ENCODE measurements at places on chromosomes 7 and 10.

DNA sequence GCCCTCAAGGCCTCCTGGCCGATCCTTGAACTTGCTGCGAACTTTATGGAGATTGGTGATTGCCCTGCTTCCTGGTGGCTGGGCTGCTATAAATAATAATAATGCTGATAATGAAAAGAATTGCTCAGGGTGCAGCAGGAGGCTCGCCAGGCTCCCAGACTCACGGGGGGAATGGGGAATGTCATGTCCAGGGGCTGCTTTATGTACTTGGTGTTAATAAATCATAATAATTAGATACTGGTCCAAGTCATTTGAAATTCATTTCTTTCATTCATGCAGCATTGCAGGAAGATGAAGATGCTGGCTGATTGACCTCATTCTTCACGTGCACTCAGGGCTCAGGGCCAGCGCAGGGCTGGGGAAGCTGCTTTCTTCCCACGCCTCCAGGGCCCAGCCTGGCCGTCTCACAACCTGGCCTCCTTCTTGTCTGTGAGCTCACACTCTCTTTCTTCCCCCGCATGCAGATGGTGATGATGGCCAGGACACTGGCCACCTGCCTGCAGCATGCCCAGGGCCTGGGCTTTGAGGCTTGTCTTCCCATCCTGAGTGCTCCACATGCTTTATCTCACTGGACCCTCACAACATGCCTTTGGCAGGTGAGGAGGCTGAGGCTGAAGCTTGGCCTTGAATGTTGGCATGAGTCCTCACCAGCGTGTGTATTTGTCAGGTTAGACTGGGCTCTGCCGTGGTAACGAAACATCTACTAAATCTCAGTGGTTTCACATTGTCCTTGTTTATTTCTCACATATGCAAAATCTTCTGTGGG is 138.4 kb upstream of the TNS3 start:
- no peak overlapping the region for H3K27ac ChIP-seq
- H3K4me3 ChIP-seq: no peak overlapping the region
- no peak for DNase-seq
- H3K36me3 ChIP-seq: no peaks in the 10 kb centered on the region
- no peaks in the 10 kb centered on the region for H3K27me3 ChIP-seq

DNA sequence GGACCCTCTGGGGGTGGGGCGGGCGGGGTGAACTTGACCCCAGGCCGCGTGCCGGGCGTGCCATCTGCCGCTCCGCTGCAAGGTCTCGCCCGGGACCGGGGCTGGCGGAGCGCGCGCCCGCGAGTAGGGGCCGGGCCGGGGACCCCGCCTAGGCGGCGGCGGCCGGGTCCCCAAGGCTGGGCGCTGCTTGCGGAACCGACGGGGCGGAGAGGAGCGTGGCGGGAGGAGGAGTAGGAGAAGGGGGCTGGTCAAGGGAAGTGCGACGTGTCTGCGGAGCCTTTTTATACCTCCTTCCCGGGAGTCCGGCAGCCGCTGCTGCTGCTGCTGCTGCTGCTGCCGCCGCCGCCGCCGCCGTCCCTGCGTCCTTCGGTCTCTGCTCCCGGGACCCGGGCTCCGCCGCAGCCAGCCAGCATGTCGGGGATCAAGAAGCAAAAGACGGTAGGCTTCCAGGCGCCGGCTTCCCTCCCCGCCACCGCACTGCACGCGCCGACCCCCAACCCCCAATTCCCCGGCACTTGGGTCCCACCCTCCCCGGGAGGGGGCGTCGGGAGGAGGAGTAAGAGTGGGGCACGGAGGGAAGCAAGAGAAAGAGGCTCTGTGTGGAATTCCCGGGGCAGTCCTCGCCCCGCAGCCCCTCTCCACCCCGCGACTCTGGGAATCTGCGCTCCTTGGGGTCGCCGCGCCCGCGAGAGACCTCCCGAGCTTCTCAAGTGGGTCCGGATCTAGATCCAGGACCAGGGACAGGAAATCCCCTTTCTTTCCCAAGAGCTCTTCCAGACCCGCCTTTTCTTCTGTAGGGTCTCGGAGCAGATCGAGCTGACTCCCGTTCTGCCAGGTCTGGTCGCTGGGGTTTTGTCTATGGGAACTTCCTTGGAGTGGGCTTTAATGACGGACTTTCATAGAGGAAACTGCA is at the start of gene PAPSS2:
Gene PAPSS2, plus strand, starts transcription at position 308 of the 913 bp plus-strand sequence. Its CDS starts 104 bp downstream, at position 412.
- no peak within 1 kb of the TSS for H3K27ac ChIP-seq
- no peaks in the 10 kb centered on the region for H3K36me3 ChIP-seq
- H3K4me3 ChIP-seq: peak within 1 kb of the TSS; percentile 73
- H3K4me1 ChIP-seq: peaks cover 6% of the 10 kb centered on the region
- DNase-seq: peak; percentile 31

DNA sequence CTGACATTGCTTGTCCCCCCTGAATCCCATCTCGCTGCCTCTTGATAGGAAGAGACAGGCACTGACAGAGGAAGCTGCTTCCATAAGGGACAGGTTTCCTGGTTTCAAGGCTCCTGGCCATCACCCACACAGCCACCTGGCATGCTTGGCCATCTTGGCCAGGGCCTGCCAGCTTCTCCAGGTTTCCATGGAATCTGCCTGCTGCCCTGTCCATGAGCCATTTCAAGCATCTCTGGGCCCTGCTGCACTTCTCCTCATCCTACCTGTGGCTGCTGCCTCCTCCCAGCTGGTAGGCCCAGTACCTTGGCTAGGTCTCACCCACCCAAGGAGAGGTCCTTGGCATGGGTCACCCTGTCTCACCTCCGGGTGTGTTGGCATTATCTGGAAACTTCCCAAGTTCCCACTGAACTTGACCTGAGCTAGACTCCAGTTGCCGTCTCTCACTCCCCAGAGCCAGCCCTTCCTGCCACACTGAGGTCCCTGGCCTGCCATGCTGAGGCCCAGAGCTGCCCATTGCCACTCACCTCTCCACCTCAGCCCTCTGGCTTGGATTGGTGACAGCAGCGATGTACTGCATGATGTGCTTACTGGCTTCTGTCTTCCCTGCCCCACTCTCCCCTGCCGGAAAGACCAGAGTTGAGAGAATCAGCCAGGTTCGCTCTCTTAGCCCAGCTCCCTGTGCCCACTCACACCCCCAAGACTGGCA is 2.6 kb downstream of the MYO1G start:
- peaks cover 64% of the 10 kb centered on the region for H3K4me1 ChIP-seq
- H3K27ac ChIP-seq: peak overlapping the region; percentile 85
- peak overlapping the region; percentile 100 for H3K4me3 ChIP-seq
- H3K36me3 ChIP-seq: peaks cover 64% of the 10 kb centered on the region
- no peak for DNase-seq

DNA sequence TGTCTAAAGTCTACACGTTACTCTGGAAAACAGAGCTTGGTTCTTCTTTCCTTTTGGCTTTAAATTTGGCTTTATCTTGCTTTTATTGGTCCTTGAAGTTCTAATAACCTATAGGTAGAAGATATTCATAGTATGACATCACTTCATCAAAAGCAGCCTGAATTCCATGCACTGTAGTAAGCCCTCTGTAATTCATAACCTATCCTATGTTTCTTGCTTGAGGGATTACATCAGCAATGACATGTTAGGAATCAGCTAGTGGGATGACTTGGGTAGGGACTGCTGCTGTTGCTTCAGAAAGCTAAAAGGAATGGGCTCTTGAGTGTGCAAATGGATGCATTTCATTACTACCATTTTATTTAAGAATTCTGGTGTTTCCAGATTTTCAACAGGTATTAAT is 184.9 kb downstream of the PTEN start:
- peaks cover 6% of the 10 kb centered on the region for H3K4me1 ChIP-seq
- H3K36me3 ChIP-seq: no peaks in the 10 kb centered on the region
- no peak overlapping the region for H3K27ac ChIP-seq
- no peak overlapping the region for H3K4me3 ChIP-seq
- no peak for DNase-seq
- H3K27me3 ChIP-seq: no peaks in the 10 kb centered on the region

GRCh38 chr10:46239993-46240683 is 46.7 kb upstream of the ANTXRL start:
- no peaks in the 10 kb centered on the region for H3K27me3 ChIP-seq
- H3K36me3 ChIP-seq: peaks cover 26% of the 10 kb centered on the region
- DNase-seq: peak; percentile 0
- H3K27ac ChIP-seq: no peak overlapping the region
- no peak overlapping the region for H3K4me3 ChIP-seq
- peaks cover 12% of the 10 kb centered on the region for H3K4me1 ChIP-seq

- peaks cover 50% of the 10 kb centered on the region for H3K4me1 ChIP-seq
- peak; percentile 52 for DNase-seq
- H3K27ac ChIP-seq: peak overlapping the region; percentile 65
These were observed 9.9 kb upstream of the SPAG6 start for GRCh38 chr10:22335173-22335933.

GRCh38 chr10:117092386-117092785 is 45.7 kb downstream of the VAX1 start:
- no peak overlapping the region for H3K27ac ChIP-seq
- no peaks in the 10 kb centered on the region for H3K4me1 ChIP-seq
- H3K4me3 ChIP-seq: no peak overlapping the region
- H3K27me3 ChIP-seq: peaks cover 14% of the 10 kb centered on the region
- no peaks in the 10 kb centered on the region for H3K36me3 ChIP-seq

GRCh38 chr7:117555260-117555659 is 75.4 kb downstream of the CFTR start:
- no peaks in the 10 kb centered on the region for H3K27me3 ChIP-seq
- H3K36me3 ChIP-seq: no peaks in the 10 kb centered on the region
- H3K4me1 ChIP-seq: no peaks in the 10 kb centered on the region
- H3K27ac ChIP-seq: no peak overlapping the region

GRCh38 chr10:12319076-12319475 is 30.3 kb upstream of the CAMK1D start:
- no peak for DNase-seq
- H3K27me3 ChIP-seq: no peaks in the 10 kb centered on the region
- no peaks in the 10 kb centered on the region for H3K36me3 ChIP-seq
- H3K4me1 ChIP-seq: peaks cover 8% of the 10 kb centered on the region
- H3K4me3 ChIP-seq: no peak overlapping the region
- no peak overlapping the region for H3K27ac ChIP-seq

DNA sequence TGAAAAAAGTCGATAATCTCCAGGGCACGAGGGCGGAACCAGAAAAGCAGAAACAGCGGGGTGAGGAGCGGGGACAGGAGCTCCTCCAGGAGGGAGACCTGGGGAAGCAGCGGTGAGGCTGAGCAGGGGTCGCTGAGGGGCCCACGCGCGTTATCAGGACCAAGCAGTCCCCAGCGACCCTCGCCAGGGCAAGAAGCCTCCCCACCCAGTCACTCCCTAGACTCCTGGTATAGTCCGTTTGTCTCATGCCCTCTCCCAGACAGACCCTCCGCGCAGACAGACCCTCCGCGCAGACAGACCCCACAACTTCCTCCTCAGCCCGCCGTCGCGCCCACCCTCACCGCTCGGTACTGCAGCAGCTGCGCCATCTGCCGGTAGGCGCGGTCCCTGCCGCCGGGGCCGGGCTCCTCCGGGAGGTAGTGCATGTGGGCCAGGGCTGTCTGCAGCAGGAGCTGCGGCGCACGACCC is 6.3 kb downstream of the ATG9B start:
- peaks cover 10% of the 10 kb centered on the region for H3K36me3 ChIP-seq
- peak overlapping the region; percentile 83 for H3K27ac ChIP-seq
- H3K27me3 ChIP-seq: peaks cover 27% of the 10 kb centered on the region
- peaks cover 50% of the 10 kb centered on the region for H3K4me1 ChIP-seq
- peak; percentile 91 for DNase-seq

DNA sequence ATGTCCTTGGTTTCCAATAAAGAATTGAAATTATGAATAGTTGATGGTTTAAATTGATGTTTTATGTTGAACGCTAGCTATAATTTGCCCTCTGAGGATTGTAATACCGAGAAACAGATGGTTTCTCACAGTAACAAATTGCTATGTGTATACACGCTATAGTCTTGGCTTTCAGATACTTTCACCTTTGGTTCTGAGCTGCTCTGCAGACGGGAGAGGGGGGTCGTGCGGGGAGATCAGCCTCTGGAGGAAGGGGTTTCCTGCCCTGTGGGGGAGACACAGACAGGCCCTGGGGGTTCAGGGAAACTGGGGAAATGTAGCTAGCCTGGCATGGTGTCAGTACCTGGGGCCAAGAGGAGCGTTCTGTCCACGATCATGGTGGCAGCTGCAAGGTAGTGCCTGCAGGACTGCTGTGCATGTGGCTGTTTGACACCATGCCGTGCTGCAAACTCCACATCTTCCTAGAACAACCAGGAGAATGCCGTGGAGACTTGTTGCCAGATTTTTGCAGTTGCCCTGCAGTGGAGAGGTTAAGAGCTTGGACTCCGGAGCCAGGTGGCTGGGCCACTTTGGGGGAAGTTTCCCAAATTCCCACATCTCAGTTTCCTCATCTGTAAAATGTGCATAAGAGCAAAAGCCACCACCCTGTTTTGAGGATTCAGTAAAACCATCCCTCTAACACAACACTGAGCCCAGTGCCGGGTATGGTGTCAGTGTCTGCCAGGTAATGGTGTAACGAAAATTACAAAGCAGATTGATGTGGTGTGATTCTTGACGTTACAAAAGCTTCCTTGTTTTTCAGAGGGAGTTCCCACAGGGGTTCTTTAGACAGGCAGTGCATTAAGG is 167.9 kb downstream of the CUX1 start:
- no peak overlapping the region for H3K4me3 ChIP-seq
- H3K36me3 ChIP-seq: peaks cover 6% of the 10 kb centered on the region
- H3K4me1 ChIP-seq: peaks cover 24% of the 10 kb centered on the region
- DNase-seq: no peak
- H3K27ac ChIP-seq: no peak overlapping the region

DNA sequence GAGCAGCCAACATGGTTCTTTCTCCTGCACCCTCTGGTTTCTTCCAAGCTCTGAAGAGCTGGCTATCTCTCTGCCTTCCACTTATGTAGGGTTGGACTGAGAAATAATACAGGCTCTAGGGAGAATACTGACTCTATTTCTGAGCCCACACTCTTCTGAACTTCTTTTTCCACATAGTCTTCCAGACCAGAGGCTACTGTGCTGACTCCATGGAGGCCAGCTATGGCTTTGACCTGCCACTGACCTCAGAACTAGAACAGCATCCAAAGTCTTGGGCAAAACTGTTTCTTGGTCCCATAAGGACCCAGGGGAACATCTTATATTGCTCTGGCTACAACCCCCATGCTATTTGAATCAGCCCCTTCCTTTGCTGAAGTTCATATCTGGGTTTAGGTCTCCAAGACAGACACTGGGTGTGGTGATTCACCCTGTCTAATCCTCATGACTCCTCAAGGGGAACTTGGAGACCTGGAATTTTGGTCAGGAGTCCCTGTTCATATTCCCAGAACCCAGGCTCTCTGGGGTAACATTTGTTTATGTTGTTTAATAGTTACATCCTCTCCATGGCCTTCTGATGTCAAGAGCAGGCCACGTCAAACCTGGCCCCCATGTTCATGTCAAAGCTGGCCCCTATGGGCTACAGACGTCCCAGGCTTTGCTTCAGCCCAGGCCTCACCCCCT is 12.1 kb upstream of the PLAU start:
- no peak for DNase-seq
- no peak overlapping the region for H3K4me3 ChIP-seq
- peaks cover 11% of the 10 kb centered on the region for H3K4me1 ChIP-seq
